DMS53 (cell line): ENCODE measurements at places on chromosomes 1 and 21.

GRCh38 chr1:7013833-7014639 lies 228.8 kb downstream of the CAMTA1 start:
- no peak for DNase-seq

DNA sequence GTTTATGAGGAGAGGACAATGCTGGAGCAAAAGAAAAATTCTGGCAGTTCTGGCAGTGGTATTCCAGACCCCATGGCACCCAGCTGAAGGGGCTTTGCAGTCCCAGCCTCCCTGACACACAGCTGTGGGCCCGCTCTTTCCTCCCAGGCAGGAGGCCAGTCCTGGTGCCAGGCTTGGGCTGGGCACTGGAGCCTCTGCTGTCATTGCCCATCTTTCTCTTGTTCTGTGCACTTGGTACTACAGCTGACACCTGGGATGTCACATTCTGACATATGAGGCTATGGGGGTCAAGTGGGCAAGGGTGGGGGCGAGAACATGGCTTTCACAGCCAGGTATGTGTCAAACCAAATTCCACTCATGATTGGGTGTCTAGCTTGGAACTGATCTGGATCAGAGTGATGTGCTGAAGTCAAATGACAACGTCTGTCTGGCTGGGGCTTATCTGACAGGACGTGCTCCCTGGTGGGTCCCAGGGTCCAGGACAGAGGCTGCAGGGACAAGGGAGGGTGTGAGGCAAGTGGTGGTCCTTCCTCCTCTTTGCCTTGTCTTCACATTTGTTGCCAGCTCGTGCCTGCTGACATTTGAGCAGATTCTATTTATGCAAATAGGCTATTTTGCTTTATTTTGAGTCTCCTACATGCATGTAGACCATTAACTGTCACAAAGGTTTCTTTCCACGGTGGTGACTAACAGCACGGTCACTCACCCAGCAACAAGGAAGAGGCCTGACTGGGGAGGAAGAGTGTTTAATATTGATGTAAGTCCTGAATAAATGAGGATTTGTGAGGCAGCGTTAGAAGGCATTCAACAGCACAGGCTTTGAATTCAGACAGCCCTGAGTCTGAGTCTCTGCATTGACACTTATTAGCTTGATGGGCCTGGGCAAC lies 336.3 kb downstream of the PBX1 start:
- DNase-seq = no peak

- no peak for DNase-seq
These were observed 508.1 kb downstream of the DPYD start for GRCh38 chr1:97412737-97413136.

DNA sequence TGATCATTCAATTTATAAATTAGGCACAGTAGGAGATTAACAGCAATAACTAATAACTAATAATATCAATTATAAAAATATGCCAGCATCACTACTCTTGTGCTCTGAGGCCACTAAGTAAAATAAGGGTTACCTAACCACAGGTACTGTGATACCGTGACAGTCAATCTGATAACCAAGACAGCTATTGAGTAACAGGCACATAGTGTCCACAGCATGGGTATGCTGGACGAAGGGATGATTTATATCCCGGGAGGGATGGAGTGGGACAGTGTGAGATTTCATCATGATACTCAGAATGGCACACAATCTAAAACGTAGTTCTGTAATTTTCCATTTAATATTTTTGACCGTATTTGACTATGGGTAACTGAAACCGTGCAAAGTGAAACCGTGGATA lies 39.4 kb downstream of the CD46 start:
- DNase-seq = no peak

- peak; percentile 90 for DNase-seq
These were observed 89.0 kb upstream of the SERTAD4 start for GRCh38 chr1:210143465-210144062.

DNA sequence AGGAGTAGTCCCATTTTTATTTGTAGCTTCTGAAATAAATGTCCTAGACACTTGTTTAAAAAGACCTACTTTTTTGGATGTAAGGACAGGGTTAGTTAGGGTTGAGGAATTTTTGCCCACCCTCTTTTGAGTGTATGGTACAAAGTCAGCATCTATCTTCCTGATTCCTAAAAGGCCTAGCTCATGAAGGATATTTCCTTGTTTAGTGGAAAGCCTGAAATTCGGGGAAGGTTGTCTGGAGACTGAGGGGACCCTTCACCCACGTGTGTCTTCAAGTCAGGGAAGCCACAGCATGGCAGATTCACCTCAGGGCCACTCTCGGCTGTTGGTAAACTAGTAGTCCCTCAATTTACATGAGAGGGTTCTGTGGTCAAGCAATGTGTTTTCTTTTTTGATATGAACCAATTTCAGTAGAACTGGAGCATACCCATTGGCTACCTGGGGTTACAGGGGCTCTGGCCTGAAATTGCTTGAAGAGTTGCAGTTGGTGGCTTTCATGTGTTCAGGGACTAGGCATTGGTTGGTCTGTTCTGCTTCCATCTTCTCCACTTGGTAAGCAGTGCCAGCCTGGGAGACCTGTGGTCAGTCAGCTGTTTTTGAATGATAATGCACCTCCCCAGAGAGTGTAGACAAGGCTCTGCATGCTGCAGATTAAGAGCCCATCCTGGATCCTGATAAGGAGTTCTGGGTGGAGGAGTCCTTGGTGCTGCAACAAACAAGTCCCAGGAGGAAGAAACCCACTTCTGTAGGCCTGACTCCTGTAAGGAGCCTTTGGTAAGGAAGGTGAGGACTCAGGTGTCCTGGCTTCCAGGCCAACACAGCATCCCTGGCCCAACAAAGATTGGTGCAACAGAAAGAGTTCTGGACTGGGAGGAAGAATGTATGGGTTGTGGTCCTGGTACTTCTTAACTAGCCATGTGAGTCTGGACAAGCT lies 6.3 kb downstream of the BTG2 start:
- DNase-seq = peak; percentile 48

DNA sequence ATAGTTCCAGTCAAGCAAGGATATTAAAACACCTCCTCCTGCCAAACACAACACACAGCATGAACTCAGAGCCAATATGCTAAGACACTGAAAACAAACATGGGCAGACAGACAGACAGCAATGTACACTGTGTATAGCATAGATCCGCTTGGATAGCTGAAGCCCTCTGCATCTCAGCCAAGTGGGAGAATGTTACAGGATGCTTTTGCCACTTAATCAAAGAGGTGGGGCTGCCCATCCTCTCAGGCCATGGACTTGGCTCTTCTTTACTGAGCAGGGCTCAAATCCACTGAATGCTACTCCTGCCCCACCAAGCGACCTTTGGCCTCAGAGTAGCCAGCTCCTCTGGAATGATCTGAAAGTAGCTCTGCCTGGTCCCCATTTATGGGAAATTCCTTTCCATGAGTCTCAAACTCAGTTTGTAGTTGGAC lies 64.7 kb upstream of the NGF start:
- no peak for DNase-seq

DNA sequence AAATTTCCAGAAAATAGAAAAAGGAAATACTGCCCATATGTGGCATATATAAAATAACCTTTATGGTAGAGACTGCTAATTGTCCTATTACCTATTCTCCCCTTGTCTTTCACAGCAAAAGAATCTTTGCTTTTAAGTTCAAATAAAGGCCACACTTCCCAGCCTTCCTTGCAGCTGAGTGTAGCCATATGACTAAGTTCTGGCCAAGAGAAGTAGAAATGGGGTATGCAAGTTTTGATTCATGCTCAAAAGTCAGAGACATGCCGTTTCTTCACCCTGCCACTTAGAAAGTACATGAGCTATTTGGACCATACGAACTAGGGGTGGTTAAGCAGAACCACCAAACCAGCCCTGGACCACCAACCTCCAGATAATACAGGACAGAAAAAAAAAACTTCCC lies 18.3 kb upstream of the S100A2 start:
- no peak for DNase-seq

DNA sequence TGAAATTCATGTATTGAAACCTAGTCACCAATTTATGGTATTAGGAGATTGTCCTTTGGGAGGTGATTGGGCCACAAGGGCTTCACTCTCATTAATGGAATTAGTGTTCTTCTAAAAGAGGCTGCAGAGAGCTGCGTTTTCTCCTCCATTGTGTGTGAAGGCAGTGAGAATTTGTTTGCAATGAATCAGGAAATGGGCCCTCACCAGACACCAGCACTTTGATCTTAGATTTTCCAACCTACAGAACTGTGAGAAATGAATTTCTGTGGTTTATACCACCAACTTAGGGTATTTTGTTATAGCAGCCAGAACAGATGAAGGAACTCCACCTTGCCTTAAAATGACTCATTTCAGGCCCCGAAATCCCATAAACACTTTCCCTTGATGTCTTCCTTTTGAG lies 544.2 kb downstream of the RWDD3 start:
- DNase-seq = no peak

- no peak for DNase-seq
These were observed 63.4 kb upstream of the LAX1 start for GRCh38 chr1:203701606-203702005.
